ENCODE measurements at places on chromosomes 12 and 14. TPM values are rescaled to one million over a fixed set of nuclear protein-coding genes. Genes with fewer than 3 reads are reported as not detected.

GRCh38 chr12:2959505-2960389 is 550 bp downstream of the TEAD4 start:
- no peak for DNase-seq

DNA sequence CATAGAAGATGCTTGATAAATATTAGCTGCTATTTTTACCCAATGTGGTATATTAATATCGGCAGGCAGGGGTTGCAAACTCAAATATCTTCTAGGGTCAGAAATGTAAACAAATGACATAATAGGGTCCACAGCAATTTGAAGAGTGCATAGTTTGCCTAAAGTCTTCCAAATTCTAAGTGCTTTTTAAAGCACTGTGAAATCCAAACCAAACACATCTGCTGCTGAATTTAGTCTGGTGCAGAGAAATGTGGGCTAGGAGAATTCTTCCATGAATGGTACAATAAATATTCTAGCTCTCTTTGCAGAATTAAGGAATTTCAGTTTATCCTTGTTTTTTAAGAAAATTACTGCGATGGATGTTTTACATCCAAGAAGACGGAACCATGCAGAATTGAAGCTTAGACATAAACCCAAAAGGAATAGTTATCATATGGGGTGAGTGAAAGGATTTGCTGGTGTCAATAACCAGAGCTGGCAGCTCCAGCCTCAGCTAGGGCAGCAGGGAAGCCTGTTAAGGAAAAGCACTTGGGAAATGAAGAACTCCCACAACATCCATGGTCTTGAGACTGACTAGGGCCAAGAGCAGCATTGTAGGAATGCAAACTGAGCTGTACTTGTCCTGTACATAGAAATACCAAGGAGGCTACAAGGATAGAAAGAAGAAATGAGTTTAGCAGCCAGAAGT is 65.5 kb downstream of the PTPRR start:
- DNase-seq, result no peak

Gene KLRK1
- polyA plus RNA-seq, result 0.97 TPM

DNA sequence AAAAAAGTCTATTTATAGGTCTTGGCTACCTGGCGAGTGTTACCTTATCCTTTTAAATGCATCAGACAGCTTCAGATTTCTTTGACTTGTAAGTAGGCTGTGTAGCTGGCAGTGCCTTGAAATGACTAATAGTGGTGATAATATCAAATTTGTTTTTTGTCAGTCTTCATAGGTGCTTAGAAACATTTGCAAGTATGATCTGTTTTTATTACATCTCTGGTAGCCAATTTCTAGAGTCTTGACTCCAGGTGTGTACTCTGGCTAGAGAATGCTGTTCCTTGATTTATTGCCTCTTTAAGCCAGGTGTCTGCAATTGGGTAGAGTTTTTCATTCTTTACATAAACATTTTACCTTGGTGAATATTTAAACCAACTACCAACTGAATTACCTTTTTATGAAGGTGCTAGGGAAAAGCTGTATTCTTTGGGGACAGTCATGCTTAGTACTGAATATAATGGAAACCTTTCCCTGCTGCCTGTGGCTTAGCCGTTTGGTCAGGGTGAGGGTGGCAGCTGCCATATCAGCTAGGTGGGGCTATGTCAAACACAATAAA is 32.6 kb downstream of the MLXIP start:
- DNase-seq, result no peak

- no peak for DNase-seq
Observed at GRCh38 chr12:5072311-5072710, 28.6 kb downstream of the KCNA5 start.
